ENCODE measurements at places on chromosomes 6 and 20. TPM values are rescaled to one million over a fixed set of nuclear protein-coding genes. Genes with fewer than 3 reads are reported as not detected.

DNA sequence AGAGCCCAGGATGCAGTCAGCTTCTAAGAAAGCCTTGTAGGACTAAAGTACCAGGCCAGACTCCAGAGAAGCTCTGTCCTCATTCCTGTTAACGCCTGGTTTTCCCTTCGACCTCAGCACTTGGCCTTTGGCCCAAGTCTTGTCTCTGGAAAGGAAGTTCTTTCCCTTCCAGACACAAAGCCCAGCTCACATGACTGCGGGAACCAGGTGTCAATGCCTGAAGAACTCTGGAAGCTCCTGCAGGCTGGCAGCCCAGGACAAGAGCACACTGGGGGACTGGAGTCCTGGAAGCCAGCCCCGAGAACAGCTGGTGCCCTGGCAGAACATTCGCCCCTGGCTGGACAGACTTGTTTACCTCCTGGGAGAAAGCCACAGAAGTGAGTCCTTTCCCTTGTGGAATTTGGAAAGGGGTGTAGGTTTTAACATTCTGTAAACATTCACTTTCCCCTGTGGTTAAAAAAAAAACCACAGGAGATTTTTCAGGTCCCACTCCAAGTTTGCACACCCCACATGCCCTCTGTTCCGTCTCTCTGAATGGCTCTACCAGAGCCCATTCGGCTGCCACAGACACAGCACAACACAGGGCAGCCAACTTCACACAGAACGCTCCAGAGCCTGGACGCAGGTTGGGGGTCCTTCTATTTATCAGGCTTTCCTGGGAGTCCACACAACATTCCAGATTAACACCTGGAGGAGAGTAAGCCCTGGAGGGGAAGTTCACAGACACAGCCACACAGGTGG lies 18.1 kb downstream of the ACSS1 start:
- no peak for DNase-seq

DNA sequence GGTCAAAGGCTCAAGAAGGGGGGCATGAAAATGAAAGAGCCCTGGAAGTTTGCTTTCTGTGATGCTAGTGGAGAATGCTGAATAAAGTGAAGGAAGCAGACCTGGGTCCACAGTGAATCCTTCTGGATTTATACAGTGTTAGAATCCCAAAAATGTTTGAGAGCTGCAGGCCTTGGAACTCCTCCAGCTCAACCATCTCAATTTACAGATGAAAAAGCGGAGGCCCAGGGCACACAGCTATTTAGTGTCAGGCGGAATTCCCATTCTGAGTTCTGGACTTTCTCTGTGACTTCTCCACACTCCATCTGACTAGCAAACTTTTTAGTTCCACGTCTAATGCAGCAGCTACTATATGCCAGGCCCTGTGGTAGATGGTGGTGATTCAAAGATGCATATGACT lies 1.5 kb upstream of the PRSS35 start:
- DNase-seq, result no peak

DNA sequence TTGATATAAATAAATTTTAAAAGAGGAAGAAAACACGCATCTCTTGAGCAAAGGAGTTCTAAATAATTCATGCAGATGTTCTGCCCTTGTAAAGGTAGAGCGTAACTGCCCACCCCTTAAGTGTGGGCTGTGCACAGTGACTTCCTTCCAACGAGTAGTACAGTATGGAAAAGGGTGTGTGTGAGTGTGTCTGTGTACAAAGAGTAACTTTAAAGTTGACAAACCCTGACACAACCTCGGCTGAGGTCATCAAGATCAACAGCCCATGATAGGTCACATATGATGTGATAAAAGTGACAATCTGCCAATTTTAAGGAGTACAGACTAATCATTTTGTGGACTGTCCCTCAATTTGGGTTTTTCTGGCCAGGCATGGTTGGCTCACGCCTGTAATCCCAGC lies 225.7 kb downstream of the ATXN1 start:
- no peak for DNase-seq

DNA sequence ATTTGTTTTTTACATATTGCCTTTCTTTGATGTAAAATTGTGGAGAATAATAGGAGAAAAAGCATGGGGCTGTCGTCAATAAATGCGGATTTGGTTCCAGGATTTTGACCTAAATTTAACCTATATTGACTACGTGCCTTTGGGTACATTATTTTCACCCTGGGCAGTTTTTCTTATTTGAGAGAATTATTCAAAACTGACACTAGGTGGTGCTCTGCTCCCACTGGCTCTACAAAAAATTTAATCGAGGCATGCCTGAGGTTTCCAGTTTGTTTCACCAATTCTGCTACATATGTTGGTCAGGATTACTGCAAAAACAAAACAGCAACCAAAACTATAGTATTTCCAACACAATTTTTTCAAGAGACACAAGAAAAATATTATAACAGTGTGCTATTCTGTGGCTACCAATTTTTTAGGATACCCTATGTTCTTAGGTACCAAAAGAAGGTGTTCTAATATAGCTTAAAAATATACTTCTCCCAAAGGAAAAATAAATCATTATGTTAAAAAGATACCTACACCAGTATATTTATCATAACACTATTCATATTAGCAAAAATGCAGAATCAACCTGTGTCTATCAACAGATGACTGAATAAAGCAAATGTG lies 48.6 kb upstream of the FABP7 start:
- DNase-seq, result peak; percentile 30

Gene AKAP12
- total RNA-seq, result 0.15 TPM

Gene RAET1G
- not detected for total RNA-seq

Gene RGS17
- not detected for total RNA-seq

Measured in B cell (primary cell).